CD4-positive, alpha-beta T cell (primary cell): ENCODE measurements at places on chromosomes 4 and X.

GRCh38 chr4:11264841-11265240 lies 163.9 kb downstream of the HS3ST1 start:
- no peak for DNase-seq

- DNase-seq = no peak
Measured at GRCh38 chrX:154486052-154486395, 391 bp downstream of the UBL4A start.

DNA sequence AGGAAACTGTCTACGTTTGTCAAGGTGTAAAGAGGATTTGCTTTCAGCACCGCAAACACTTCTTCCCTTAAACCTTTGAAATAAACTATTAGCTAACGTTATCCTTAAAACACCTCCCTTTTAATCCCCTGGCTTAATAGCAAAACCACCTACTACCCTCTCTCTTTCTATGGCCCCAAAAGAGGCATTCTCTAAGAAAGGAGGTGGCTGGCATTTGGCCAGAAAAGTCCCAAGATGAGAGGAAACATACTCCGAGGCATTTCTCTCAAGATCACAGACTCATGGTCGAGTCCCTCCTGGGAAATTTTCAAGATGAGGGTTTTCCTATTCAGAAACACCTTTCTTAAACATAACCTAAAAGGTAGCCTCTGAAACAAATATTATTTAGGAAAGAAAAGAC lies 60.6 kb upstream of the VCX3B start:
- DNase-seq = no peak

GRCh38 chr4:150679018-150679764 lies 97.2 kb downstream of the MAB21L2 start:
- DNase-seq = no peak

DNA sequence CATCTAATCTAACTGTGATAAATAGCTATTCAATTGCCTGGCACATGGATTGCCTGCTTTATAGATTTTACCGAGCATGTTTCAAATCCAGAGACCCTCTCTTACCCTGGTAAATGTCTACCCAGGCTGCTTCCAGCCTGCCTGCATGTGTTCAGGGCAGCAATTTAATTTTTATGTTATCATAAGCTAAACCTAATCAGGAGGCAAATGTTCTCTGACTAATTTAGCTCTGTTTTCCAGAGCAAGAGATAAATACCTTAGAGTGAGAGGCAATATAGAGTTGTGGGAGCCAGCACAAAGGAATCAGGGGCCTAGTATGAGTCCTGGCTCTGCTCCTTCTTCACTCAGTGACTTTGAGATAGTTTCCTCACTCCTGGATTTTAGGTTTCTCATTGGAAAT lies 37.7 kb downstream of the PARM1 start:
- DNase-seq = no peak
